Keratinocyte (primary cell): ENCODE measurements at places on chromosomes 7 and 10.

DNA sequence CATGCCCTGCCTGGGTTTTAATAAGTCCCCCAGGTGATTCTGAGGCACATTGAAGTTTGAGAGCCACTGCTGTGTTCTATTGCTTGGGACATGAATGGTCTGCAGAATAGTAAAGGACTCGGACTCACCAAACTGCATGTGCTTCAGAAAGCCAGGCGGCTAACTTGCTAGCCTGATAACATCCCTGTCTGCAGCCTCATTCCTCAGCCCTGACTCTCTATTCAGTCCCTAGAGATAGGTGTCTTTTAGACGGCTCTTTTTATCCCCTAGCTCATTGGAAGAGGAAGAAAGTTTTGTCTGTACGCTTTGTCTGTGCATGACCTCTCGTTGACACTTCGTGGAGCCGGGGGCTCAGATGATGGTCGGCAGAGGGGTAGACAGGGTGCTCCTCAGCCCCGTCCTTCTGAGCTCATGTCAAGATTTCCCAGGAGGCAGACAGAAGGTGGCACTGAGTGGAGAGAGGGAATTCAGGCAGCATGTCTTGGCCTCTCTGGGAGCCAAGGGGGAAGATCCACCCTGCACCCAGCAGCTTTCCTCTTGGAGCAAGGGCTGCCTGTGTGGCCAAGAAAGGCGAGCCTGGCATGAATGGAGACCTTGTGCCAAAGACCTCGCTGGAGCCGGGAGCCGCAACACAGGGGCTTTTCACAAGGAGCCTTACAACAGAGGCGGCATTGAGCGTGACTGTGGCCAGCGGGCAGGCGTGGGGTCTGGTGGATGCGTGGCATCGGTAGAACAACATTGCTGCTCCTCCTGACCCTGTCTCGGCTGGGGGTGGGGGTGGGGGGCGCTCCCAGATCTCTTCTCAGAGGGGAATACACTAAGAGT is 51.1 kb upstream of the PODXL start:
- H3K36me3 ChIP-seq: no peaks in the 10 kb centered on the region
- H3K27me3 ChIP-seq: peaks cover 7% of the 10 kb centered on the region
- H3K4me3 ChIP-seq: no peak overlapping the region
- H3K4me1 ChIP-seq: peaks cover 15% of the 10 kb centered on the region
- no peak overlapping the region for H3K27ac ChIP-seq

DNA sequence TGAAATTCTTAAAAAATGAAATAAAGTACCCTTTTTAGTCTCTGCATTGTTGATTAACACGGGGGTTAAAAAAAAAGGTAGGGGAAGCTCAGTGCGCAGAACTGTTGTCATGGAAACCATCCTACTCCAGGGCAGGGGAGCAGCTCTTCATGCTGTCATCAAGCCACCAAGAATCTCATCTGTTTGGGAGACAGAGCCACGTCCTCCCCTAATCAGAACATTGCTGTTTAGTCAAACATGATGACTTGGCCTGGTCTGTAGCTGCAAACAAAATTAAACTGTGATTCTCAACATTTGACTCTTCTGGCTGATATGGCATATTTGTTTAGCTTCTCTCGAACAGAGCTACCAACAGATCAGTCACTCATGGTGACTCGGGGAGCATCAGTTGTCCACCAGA is 254.4 kb upstream of the KLF14 start:
- H3K4me3 ChIP-seq: no peak overlapping the region
- DNase-seq: no peak
- H3K27ac ChIP-seq: no peak overlapping the region
- H3K27me3 ChIP-seq: no peaks in the 10 kb centered on the region
- H3K36me3 ChIP-seq: peaks cover 1% of the 10 kb centered on the region

GRCh38 chr10:123527151-123527550 is 139.0 kb upstream of the GPR26 start:
- no peak overlapping the region for H3K27ac ChIP-seq
- no peak overlapping the region for H3K4me3 ChIP-seq
- no peak for DNase-seq

GRCh38 chr7:48540746-48541145 is 369.5 kb downstream of the ABCA13 start:
- no peaks in the 10 kb centered on the region for H3K4me1 ChIP-seq
- H3K27me3 ChIP-seq: no peaks in the 10 kb centered on the region
- no peak for DNase-seq
- H3K4me3 ChIP-seq: no peak overlapping the region
- no peaks in the 10 kb centered on the region for H3K36me3 ChIP-seq
